Common myeloid progenitor, CD34-positive (primary cell): ENCODE measurements at places on chromosomes 5 and 9.

- no peaks in the 10 kb centered on the region for H3K36me3 ChIP-seq
- no peaks in the 10 kb centered on the region for H3K27me3 ChIP-seq
- peak; percentile 16 for DNase-seq
- no peak within 1 kb of the TSS for H3K27ac ChIP-seq
- peak within 1 kb of the TSS; percentile 1 for H3K4me3 ChIP-seq
- peaks cover 20% of the 10 kb centered on the region for H3K4me1 ChIP-seq
These were observed at the start of gene RANBP3L for GRCh38 chr5:36301858-36302603. RANBP3L (minus strand) TSS chr5:36301902; CDS start chr5:36301416, 486 bp downstream.

DNA sequence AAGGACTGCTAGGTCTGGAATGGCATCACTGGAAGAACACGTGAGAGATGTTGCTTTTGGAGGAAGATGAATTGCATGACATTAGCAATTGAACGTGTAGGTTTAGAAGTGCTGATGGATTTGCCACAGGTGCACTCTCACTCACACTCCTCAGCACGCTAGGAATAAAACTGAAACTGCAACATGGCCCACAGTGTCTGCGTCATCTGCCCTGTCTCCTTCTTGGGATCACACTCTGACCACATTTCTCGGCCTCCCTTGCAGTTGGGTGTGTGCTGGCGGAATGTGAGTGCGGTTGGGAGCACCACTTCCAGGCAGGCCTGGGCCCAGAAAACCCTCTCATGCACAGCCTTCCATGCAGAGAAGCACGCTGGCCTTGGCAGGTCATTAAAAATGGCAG lies 152.8 kb upstream of the LHFPL2 start:
- no peaks in the 10 kb centered on the region for H3K4me1 ChIP-seq
- H3K4me3 ChIP-seq = no peak overlapping the region
- H3K27ac ChIP-seq = no peak overlapping the region
- DNase-seq = no peak

GRCh38 chr5:139676406-139676805 lies 28.3 kb downstream of the CXXC5 start:
- H3K4me3 ChIP-seq = no peak overlapping the region
- H3K27ac ChIP-seq = no peak overlapping the region
- H3K36me3 ChIP-seq = peaks cover 23% of the 10 kb centered on the region

DNA sequence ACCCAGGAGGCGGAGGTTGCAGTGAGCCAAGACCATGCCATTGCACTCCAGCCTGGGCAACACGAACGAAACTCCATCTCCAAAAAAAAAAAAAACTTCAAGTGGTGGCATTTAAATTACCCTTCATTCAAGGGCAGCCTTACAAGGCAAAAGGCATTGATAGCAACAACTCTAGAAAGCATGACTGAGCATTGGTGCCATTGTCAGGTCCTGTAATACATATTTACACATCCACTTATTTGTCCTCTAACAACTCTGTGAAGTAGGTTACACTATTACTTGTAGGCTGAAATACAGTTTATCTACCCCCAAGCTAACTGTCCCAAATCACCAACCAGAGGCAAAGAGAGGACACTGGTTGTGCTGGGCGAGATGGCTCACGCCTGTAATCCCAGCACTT lies 52.7 kb upstream of the LARP1 start:
- H3K4me3 ChIP-seq = no peak overlapping the region
- no peak for DNase-seq
- no peaks in the 10 kb centered on the region for H3K27me3 ChIP-seq
- H3K4me1 ChIP-seq = no peaks in the 10 kb centered on the region
- no peak overlapping the region for H3K27ac ChIP-seq

GRCh38 chr5:11507156-11507910 lies 396.9 kb downstream of the CTNND2 start:
- H3K4me3 ChIP-seq = no peak overlapping the region
- no peaks in the 10 kb centered on the region for H3K4me1 ChIP-seq
- no peak overlapping the region for H3K27ac ChIP-seq
- no peaks in the 10 kb centered on the region for H3K36me3 ChIP-seq

DNA sequence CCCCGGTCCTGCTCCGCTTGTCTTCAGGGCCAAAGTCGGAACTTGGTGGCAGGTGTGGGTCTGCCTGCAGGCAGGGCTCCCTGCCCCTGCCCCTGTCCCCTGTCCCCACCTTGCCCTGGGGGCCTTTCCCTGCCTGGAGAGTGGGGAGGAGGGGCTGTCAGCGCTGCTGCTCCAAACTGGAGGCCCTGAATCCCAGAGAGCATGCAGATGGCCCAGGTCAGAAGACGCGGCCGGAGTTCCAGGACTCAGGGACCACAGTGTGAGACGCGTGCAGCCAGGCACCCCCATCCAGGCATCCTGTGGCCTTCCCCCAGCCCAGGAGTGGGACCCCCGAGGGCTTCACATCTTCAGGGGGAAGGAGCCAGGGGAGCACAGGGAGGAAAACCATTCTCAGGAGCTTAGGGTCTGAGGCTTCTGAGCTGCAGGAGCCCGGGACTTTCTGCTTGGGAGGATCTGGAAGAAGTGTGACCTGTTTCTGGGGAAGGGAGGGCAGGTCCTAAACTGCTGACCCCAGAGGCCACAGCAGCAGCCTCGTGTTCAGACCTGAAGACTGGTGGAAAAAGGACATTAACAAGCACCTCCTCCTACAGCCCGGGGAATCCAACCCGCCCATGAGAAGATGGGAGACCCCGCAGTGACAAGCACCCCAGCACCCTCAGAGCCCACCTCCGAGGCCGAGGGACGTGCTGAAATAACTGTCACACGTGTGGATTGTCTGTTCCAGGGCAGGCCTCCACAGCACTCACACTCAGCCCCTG lies 38.0 kb downstream of the RASGEF1C start:
- no peaks in the 10 kb centered on the region for H3K4me1 ChIP-seq
- no peaks in the 10 kb centered on the region for H3K27me3 ChIP-seq
- H3K4me3 ChIP-seq = no peak overlapping the region
- no peak for DNase-seq
- no peak overlapping the region for H3K27ac ChIP-seq
